ENCODE measurements at places on chromosomes 4 and X.

DNA sequence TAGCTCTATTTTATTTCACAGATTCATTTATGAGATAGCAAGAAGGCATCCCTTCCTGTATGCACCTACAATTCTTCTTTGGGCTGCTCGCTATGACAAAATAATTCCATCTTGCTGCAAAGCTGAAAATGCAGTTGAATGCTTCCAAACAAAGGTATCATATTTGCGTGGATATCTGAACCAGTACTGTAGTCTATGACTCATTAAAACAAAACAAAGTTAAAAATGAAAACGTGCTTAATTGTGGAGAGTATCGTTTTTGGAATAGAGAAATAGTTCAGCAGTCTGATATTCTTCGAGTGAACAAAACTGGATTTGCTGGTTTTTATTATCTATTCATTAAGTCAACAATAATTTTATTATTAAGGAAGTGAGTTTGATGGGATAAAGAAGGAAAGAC is 6.3 kb downstream of the AFP start:
- DNase-seq = no peak

DNA sequence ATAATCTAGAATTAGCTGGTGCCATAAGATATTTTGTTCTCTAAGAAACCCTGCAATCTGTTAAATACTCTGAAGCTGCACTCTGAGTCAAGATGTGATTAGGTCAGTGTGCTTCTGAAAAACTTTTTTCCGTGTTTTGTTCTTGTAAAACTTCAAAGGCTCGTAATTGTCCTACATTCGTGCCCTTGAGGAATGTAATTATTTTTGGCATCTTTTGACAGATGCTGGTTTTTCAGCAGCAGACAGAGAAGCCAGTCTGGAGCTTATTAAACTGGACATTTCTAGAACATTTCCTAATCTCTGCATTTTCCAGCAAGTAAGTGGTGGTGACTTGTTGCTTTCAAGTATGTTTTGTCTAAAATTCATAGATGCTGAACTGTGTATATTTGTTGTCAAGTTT is 36.8 kb upstream of the TADA2B start:
- DNase-seq = no peak

DNA sequence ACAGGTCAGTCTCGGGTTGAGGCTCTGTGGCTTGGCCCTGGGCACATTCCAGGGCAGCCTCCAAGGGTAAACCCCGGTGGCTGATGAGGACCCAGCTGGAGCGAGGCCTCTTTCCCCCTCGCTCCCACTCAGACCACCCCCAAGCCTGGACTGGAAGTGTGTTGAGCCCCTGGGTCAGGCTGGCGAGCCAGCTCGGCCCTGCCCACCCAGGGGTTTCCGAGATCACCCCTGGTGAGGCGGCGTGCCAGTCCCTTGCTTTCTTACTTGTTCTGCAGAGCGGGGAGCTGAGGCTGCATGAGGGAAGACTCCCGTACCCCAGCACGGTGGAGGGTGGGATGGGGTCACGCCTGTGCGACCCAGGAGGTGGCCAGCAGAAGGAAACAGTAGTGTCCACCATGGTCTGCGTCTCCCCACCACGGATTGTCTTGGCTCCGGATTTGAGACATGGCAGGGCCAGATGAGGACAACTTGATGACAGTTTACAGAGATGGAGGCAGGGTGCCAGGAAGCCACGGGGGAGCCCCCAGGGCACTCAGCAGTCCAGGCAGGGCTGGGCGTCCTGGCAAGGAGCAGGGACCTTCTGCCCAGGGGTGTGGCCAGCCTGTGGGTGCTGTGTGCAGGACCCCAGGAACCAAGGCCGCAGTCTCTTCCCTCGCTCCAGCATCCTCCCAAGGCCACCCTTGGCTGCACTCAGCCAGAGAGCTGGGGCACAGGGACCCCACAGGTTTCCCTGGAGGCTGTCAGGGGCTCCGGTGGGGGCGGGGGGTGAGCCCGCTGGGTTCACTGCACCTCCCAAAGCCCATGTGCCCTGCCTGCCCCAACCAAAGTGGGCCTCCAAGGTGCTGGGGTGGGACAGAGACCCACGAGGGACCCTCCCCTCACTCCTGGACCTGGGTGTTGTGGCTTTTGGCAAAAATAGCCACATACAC is 6.6 kb upstream of the FGFRL1 start:
- DNase-seq = no peak

- DNase-seq = no peak
Observed at GRCh38 chr4:111871802-111872201, 273.5 kb upstream of the FAM241A start.

GRCh38 chrX:19174401-19175025 is 52.2 kb upstream of the ADGRG2 start:
- no peak for DNase-seq

DNA sequence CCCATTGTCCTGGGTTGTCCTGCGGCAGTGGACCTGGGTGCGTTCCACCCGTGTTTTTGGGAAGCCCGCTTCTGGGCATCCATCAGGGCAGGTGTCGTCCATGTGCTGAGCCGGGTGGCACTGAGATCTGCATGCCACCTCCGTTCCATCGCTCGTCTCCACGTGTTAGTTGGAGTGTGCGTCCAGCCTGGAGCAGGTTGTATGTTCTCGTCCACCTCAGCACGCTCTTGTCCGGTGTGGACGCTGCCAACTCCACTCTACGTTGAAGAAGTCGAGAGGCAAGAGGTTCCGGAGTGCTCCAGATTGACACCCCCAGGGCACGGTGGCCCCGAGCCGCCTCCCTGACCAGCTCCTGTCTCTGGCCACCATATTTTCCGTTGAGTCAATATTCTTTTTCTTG is 33.9 kb downstream of the PCGF3 start:
- no peak for DNase-seq

- DNase-seq = no peak
Observed at GRCh38 chrX:80282535-80282934, 137.7 kb upstream of the TENT5D start.

DNA sequence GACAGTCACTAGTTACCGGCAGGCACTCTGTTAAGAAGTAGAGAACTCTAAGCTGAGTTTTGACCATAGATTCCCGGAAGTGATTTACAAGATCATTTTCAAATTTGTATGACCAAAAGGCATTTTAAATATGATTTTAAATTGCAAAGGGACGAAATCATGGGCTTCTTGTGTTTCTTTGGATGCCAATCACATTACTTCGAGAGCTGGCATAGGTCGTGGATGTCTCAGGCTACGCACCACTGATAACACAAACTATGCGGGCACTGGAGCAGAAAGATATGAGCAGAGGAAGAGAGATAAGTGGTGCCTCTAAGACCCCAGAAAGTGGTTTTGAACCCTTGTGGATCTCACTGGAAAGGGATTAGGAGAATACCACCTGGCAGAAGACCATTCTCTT is 294.2 kb upstream of the FTHL17 start:
- no peak for DNase-seq

DNA sequence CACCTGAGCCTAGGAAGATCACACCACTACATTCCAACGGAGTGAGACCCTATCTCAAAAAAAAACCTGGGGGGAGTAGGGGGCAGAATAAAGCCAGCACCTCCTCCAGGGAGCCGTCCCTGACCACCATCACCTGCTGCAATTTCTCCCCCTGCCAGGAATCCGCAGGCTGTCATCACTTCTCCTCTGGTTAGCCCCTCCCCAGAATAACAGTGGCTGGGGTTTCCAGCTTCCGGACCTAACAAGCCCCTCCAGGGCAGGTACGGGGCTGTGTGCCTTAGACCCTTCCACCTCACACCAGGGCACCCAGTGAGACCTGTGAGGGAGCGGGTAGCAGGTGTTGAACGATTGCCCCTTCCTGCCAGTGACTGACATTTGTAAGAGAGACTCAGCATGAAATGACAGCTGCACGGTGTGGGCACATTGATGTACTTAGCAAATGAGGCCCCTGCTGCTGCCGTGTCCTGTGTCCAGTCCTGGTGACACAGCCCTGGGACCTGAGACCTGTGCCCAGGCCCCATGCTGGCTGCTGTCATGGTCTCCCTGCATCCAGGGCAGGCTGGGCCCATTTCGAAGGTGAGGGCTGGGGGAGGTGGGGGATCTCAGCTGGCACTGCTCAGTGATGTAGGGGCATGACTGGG is 6.7 kb upstream of the WFS1 start:
- no peak for DNase-seq

GRCh38 chrX:9745417-9746115 is 20.1 kb downstream of the GPR143 start:
- DNase-seq = no peak
